Activated CD4-positive, alpha-beta T cell treated with anti-CD3 and anti-CD28 coated beads for 48 hours (primary cell): ENCODE measurements at places on chromosomes 16 and 17.

- DNase-seq: peak; percentile 87
Observed at GRCh38 chr17:35747540-35748017, 5.5 kb downstream of the GAS2L2 start.

DNA sequence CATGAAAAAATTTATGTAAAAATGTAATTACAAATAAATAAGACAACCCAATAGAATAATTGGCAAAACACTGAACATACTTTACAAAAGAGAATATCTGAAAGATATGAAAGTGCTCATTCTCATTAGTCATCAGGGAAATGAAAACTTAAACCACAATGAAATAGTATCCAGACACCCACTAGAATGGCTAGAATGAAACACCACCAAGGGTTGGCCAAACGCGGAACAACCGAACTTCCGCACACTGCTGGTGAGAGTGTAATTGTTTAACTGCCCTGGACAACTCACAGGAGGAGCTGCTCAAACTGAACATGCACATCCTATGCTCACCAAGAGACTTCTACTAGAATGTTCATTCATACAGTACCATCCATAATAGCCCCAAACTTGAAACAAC is 5.8 kb upstream of the ZDHHC7 start:
- DNase-seq: peak; percentile 35

GRCh38 chr17:82021107-82021899 is 1.4 kb downstream of the CENPX start:
- DNase-seq: peak; percentile 73

DNA sequence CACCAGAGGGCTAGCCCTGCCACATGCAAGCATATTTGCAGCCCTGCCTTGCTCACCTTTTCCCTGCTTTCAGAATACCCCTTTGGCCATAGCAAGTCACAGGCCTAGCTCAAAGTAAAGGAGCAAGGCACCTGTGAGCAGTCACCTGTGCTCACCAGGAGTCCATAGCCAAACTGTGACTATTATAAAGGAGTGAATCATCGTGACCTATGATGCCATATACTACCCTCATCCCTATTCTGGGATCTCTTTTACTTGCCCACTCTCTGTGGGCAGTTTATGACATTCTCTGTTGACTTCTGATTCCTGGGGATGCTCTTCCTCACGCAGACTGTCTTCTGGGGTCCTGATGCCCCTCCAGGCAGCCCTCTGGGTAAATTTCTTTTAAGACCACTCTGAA is 200.5 kb upstream of the NLRP1 start:
- DNase-seq: no peak

GRCh38 chr17:5133311-5133710 is 17.5 kb downstream of the USP6 start:
- DNase-seq: no peak

DNA sequence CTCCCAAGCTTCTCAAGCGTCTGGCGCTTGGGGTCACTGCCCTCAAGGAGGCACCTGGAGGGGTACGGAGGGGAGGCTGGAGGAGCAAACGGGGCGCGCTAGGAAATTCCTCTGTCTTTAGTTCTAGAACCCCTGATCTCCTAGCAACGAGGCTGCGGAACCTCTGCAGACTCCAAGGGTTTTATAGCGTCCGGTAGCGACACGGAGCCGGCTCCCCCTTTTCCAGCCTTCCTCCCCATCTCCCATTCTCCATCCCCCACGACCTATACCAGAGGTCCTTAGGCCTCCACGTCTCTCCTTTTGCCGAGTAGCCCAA is 601 bp upstream of the CDIPT start:
- DNase-seq: no peak

- no peak for DNase-seq
Observed at GRCh38 chr16:70662991-70663523, 16.7 kb downstream of the IL34 start.

- DNase-seq: no peak
Observed at GRCh38 chr17:82492643-82493225, 26.8 kb upstream of the FOXK2 start.

DNA sequence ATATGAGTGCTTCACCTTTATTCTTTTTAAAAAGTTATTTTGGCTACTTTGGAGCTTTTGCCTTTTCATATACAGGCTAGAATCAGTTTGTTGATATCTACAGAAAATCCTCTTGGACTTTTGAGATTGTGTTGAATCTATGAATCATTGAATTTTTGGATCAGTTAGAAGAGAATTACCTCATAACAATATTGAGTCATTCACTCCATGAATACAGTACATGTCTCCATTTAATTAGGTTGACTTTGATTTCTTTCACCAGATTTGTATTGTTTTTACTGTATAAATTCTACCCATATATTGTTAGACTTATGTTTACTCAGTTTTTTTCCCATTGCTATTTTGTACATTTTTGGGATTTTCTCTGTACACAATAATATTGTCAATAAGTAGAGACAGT is 54.4 kb downstream of the TAOK1 start:
- no peak for DNase-seq

- no peak for DNase-seq
Observed at GRCh38 chr17:67056746-67057490, 12.6 kb downstream of the CACNG1 start.
